GM18507 (cell line): ENCODE measurements at places on chromosomes 7 and 10.

- no peak for DNase-seq
These were observed 768.6 kb upstream of the SORCS1 start for GRCh38 chr10:107933076-107933475.

DNA sequence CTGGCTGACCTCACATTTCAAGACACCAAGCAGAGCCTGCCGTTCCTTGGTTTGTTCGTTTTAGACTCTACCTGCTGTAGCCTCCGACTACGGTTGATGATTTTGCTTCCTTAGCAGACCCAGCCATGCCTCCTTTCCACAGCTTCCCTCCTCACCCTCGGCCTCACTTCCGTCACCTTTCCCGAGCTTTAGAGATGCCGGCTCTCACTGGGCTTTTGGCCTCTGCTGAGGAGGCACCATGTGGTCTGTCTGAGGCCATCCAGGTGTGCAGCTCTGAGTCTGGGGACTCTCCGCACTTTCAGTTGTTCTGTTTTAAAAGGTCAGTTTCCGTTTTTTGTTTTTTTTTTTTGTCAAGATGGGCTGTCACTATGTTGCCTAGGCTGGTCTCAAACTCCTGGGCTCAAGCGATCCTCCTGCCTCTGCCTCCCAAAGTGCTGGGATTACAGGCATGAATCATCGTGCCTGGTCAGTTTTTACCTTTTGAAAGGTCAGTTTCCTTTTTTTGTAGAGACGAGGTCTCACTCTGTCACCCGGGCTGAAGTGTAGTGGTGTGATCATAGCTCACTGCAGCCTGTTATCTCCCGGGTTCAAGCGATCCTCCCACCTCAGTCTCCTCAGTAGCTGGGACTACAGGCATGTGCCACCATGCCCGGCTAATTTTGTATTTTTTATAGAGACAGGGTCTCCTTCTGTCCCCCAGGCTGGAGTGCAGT lies 11.7 kb downstream of the ORAI2 start:
- DNase-seq, result no peak

DNA sequence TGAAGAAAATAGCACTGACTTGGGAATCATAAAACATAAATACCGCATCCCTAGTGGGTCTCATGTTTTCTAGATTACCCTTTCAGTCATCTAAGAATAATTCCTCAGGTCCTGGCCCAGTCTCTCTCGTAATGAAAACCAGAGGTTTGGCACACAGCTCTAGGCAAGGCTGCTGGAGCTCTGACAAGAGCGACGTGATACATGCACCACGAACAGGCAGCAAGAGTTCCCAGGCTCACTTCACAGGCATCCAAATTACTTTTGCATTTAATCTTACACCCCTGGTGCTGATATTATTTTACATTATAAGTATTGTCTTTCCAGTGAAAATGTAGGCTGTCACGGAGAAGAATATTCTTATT lies 105.2 kb downstream of the THSD7A start:
- DNase-seq, result no peak

GRCh38 chr7:153030976-153031375 lies 271.4 kb downstream of the ACTR3B start:
- no peak for DNase-seq

DNA sequence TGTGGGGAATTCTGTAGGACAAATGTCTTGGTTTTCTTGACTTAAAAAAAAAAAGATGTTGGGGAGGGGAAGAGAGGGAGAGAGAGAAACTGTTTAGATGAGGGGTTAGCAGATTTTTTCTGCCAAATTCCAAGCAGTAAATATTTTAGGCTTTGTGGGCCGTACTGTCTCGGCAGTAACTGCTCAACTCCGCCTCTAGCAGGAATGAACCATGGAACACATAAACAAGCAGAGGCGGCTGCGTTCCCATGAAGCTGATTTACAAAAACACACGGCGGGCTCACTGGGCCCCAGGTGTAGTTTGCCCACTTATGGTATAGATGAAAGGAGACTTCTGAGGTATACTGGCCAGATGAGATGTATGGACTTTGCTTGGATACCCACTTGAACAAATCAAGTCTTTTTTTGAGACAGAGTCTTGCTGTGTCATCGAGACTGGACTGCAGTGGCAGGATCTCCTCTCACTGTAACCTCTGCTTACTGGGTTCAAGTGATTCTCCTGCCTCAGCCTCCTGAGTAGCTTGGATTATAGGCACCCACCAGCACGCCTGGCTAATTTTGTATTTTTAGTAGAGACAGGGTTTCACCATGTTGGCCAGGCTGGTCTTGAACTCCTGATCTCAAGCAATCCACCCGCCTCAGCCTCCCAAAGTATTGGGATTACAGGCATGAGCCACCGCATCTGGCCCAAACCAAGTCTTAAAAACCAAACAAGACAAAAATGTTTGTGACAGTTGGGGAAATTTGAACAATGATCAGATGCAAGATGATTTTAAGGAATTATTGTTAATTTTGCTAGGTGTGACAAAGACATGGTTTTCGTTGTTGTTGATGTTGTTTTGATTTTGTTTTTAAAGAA lies 9.7 kb upstream of the ADAMTS14 start:
- DNase-seq, result no peak

DNA sequence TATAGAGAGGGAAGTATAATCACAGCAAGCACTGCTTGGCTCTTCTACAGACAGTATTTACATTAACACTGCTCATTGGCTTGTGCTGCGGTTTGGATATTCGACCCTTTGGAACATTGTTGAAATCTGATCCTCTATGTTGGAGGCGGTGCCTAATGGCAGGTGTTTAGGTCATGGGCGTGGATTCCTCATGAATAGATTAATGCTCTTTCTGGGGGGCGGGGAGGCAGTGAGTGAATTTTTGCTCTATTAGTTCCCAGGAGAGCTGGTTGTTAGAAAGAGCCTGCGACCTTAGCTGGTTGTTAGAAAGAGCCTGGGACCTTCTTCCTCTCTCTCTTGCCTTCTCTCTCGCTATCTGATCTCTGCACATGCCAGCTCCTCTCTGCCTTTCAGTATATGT lies 77.3 kb upstream of the SVIL start:
- DNase-seq, result no peak

GRCh38 chr7:151122796-151123157 lies 36.5 kb downstream of the AGAP3 start:
- DNase-seq, result no peak

GRCh38 chr7:149879766-149880637 lies 6.2 kb downstream of the ATP6V0E2 start:
- DNase-seq, result no peak

DNA sequence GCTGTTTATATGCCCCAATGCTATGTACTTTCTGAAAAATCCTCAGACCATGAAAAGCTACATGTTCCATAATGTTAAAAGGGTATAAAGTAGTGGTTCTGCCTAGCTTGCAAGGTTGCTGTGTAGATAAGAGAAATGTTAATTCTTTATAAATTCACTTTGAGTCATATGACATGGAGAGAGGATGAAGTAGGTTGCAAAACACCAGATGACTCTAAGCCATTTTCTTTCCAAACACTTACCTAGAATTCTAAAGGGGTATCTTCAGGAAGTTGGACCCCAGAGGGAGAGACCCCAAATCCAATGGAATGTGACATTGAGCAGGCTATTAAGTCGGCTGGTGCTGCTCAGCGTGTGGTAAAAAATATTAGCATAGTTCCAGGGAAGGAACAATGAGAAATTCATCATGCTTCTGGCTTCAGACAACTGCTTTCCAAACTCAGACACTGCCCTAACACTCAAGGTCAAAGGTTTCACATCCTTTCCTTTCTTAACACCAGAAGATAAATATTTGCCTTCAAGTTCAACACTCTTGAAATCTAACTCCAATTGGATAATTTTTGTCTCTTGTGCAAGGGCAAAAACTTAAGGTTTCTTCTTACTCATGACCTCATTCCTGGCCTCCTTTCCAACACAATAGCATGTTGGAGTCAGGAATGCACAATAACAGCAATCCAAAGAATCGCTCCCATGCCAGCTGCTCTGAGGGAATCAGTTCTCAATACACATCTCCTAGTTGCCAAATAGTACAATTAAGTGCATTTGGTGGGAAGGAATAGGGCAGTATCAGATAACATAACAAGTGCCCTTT lies 100.7 kb upstream of the AFAP1L2 start:
- DNase-seq, result no peak

DNA sequence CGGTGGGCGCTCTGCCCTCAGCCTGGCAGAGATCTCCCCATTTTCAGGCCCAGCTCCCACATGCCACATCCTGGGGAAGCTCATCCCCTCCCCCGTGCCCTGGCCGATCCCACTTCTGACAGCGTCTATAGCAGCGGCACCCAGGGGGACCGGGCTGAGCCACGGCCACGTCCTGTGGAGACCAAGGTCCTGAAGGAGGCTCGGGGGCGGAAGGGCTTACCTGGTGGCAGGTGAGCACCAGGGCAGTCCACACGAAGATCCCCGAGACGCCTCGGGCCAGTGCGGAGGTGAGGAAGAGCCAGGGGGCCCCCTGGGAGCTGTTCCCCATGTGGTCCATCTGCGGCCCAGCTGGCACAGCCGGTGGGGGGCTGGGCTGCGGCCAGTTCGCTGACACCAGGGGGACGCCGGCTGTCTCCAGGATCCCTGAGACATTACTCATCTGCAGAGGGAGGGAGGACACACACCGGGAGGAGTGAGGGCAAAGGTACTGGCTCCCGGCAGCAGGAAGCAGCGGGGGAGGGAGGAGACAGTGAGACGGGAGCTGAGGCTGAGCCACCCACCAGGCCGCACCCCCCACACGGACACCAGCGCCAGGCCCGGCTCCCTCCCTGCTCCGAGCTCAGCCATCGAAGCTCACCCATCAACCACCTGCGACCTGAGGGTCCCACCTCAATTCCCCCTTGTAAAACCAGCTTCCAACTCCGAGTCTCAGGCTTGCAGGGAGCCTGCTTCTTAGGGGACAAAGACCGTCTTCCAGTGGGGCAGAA lies 776 bp downstream of the TMEM184A start:
- no peak for DNase-seq

GRCh38 chr7:124201768-124202349 lies 169.0 kb upstream of the TMEM229A start:
- no peak for DNase-seq

DNA sequence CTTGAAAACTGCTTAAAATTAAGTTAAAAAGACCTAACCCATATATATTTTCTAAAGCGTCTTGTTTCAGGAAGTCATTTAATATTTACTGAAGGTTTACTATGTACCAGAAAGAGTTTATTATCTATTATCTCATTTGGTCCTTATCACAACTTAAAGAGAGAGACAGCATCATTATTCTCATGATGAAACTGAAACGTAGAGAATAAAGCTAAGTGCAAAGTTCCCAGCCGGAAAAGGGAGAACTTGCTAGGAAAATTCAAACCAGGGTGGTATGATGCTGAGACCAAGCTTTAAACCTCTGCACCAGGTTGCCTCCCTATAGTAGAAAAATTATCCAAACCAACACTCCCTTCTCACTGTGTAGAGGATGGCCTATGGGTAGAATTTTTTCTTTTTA lies 207.7 kb upstream of the BMPER start:
- no peak for DNase-seq

GRCh38 chr10:26829810-26830515 lies 30.8 kb downstream of the ABI1 start:
- no peak for DNase-seq

GRCh38 chr7:1844336-1844950 lies 174.4 kb downstream of the ELFN1 start:
- no peak for DNase-seq

- DNase-seq, result no peak
These were observed 88.0 kb downstream of the FOXP2 start for GRCh38 chr7:114502454-114503254.

DNA sequence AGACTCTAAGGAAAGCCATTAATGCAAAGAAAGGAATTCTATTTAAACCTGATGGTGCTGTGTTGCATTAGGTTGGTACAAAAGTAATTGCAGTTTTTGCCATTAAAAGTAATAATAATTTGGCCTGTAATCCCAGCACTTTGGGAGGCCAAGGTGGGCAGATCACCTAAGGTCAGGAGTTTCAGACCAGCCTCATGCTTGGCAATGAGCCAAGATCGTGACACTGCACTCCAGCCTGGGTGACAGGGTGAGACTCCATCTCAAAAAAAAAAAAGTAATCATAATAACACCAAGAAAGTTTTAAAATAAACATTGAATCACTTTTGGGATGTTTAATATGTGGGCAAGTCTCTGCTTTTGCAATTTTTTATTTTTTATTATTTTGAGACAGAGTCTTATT lies 107.3 kb upstream of the FRMD4A start:
- DNase-seq, result no peak

DNA sequence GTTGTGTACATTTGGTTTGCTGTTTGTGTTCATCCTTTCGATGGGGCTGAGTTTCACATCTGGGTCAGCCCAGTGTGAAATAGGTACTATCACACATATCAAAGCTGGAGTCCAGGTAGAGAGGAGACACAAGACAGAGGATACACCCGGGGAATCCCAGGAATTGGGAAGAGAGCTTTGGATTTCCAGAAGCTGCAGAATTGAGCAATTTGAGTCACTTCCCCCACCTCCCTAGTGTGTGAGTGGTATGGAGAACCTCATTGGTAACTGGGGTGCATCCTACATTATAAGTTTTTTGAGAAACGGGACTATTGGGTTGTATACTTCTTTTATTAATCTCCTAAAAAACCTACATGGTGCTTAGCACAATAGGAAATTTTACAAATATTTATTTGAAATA lies 12.1 kb upstream of the PDSS1 start:
- no peak for DNase-seq

- DNase-seq, result no peak
These were observed 77.9 kb upstream of the CAMK2B start for GRCh38 chr7:44403176-44403759.

- no peak for DNase-seq
These were observed 203.0 kb downstream of the CNTNAP2 start for GRCh38 chr7:146319629-146320028.

GRCh38 chr7:137958470-137959431 lies 43.1 kb downstream of the CREB3L2 start:
- no peak for DNase-seq

DNA sequence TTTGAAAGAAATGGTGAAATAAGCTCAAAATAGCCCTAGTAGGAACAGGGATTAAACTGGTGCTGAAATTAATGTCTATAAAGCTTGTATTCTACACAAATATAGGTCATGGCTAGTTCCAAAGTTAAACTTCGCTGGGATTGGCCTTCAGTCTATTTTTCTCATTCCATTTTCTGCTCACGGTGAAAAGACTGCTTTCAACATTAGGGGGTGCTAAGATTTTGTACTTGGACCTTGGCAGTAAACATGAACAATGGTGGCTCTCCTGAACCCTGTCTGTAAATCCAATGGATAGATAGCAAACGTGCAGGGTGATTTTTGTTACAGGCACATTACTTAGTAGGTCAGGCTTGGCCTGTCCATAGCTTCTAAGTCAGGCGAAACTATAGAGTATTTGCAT lies 36.0 kb upstream of the RSU1 start:
- DNase-seq, result no peak

- DNase-seq, result no peak
These were observed 395.4 kb upstream of the NFE2L3 start for GRCh38 chr7:25756601-25757000.

DNA sequence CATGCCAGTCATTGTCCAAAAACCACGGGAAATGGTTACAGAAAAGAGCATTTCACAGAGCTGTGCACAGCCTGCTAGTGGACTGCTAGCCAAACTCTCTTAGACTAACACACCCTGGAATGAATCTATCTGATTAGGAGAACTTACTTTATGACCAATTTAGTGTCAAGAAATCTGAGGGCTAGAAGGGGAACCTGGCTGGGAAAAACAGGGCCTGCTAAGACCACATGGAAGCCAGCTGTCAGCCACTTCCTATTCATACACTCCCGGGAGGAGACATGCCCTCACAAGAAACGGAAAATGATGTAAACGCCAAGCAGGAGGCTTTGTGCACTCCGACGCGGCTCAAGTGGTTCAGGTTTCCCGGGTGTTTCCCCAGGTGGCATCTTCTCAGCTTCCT lies 54.8 kb downstream of the MPP7 start:
- DNase-seq, result no peak
